WERI-Rb-1 (cell line): ENCODE measurements at places on chromosomes 12 and 14.

- DNase-seq, result no peak
Observed at GRCh38 chr12:125065919-125066570, 810 bp downstream of the AACS start.

DNA sequence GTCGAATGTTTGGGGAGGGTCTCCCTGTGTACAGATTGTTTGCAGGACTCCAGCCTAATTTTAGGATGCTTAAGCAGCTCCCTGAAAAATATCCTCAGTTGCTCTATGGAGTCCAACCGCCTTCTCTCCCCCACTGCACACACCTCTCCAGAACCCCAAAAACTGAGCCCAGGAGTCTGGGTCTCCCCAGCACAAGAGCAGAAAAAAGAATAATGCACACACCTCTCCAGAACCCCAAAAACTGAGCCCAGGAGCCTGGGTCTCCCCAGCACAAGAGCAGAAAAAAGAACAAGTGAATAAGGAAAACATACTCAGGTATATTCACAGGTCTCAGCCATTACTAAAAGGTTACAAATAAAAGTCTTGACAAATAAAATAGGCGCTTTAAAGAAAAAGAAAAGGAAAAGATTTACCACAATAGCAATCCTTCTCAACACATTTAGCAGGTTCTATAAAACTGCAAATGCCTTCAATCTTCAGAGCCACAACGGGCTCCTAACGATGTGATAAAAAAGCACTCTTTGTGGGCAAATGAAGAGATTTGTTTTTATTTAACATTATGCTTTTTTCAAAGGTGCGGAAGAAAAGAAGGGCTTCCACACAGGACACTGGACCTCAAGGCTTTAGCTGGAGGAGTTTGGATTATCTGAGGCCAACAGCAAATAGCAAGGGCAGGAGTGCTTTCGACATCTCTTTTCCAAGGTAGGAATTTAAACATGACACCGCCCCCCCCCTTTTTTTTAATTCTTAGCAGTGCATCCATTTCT is 8.2 kb downstream of the BCL11B start:
- DNase-seq, result no peak

GRCh38 chr14:22986508-22987054 is 4.2 kb upstream of the AJUBA start:
- peak; percentile 85 for DNase-seq

DNA sequence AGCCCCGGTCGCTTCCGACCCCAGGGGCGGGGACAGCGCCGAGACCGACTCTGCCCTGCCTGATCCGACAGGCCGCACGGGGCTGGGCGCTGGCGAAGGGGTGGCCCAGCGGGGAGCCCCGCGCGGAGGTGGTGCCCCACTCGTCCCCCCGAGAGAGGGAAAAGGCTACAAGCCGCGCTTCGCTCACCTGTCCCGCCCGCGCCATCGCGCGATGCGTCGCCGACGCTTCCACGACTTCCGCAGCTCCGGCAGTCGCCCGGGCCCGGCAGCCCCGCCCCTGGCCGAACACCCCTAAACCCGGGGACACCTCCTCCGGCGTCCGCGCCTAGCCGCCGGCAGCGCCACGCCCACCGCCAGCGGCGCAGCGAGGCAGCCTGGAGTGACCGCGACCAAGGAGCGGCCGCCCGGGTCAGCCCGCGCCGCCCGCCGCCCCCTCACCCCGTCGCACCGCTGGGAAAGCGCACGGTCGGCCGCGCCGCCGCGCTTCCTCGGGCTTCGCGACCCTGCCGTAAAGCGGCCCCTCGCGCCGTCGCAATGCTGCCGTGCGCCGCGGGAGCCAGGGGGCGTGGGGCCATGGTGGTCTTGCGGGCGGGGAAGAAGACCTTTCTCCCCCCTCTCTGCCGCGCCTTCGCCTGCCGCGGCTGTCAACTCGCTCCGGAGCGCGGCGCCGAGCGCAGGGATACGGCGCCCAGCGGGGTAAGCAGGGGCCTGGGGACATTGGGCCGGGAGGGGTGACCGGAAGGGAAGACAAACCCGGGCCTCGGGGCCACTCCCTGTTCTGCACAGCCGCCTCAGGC is at the start of the genes BAG5 and COA8:
TSS of gene BAG5 (minus strand) at position 229 of the 797 bp plus-strand sequence. CDS start 1,493 bp downstream, outside the sequence.
TSS of gene COA8 (plus strand) at position 532 of the 797 bp plus-strand sequence. CDS start at position 574, 42 bp downstream.
- peak; percentile 92 for DNase-seq

DNA sequence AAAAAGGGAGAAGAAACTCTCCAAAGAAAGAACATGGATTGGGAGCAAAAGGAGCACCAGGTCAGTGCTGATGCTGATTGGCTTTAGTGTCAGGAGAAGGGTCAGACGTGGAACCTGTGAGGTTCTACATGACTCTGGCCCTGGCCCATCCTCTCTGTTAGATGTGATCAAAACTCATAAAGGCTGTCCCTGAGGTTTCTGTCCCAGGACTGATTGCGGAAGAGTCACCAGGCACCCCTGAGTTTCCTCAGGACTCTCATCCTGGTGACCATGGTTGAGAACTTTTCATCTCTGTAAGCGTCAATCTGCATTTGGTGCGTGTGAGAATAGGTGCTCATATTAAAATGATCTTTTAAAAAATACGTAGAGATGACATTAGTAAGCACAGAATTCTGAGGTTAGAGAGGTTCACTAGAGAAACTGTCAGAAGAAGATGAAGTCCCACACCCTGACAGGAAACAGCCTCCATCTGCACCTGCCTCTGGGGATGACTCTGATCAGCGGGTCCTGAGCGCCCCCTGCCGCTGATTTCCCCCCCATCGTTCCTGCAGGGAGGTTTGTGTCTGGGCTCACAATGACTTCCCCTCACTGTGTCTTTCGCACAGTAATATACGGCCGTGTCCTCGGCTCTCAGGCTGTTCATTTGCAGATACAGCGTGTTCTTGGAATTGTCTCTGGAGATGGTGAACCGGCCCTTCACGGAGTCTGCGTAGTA is 741.8 kb downstream of the TMEM121 start:
- peak; percentile 20 for DNase-seq

DNA sequence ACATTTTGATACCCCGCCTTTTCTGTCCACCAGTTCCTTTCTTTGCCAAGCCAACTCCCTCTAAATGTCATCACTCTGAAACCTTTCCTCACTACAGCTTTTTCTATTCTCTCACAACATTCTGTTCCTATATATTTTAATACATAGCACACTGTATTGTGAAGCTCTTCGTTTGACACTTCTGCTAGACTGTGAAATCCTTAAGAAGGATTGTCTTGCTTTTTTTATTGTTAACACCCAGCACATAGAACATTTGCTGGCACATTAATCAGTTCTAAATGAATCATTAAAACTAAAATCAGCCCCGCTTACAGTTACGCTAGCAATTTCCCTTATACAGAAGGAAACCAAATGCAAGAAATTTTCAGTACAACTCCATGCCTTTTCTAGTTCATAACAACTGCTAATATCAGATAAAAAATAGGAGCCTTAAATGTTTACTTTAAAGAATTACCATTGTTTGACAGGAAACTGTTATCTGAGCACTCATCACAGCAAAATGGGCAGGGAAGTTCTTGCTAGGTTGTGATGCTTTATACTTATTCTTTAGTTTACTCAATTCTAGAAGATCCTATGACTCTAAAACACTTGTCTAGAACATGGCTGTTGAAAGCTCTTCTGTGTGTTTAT is 93.5 kb downstream of the PPP1R12A start:
- no peak for DNase-seq

- DNase-seq, result no peak
Observed at GRCh38 chr14:71583194-71583593, 349.0 kb upstream of the RGS6 start.

DNA sequence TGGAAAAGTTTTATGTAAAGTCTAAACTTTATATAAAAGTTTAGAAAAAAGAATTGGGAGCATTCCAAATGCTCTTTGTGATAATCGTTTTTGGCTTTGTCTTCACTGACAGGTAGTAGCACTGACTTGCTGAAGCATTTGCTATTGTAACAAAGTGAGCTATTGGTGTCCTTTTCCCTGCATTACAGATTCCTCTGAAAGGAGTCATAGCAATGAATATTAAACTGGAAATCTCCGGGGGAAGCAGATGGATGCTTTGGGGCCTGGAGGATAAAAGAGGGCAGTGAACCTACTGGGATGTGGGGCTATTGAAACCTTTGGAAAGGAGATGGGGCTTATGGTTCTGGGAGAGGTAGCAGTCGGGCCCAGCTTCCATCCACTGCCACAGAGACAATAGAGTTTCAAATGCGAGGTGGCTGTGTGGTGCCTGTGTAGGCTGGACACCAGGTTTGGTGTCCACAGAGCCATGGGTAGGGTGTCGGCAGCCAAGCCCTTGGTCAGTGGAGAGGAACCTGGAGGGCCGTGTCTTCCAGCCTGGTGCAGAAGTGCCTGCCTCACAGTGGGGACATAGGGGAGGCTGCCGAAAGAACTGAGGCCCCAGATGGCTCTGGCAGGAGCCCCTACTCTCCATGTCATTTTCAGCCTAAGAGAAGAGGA is 10.1 kb downstream of the GSG1 start:
- DNase-seq, result peak; percentile 76

GRCh38 chr12:31662176-31662849 is 2.8 kb downstream of the ETFBKMT start:
- no peak for DNase-seq

DNA sequence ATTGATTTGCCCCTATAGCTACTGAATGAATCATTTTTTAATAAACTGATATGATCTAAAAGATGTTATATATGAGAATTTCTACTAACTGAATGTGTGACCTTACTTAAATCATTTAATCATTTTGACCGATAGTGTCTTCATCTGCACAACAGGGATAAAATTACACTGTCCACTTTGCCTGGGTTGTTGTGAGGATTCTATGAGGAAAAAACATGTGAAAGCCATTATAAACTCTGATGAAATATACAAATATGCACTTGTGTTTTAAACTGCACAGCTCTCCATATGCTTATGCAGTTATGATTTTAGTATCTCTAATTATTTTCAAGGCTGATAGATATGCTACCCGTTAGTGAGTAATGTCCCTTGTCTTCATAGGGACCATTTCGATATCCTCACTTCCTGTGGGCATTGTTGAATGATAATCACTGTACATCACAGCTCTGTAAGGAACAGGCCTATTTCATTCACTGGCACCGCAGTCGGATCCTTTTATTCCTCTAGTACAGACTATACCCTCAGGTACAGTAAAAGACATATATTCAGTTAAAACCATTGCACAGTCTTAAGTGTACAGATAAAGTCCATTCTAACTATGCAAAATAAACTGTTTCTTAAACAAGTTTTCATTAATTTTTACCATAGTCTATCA is 88.7 kb upstream of the RAP1B start:
- no peak for DNase-seq

GRCh38 chr12:22268973-22269372 is 65.5 kb downstream of the ST8SIA1 start:
- DNase-seq, result no peak

DNA sequence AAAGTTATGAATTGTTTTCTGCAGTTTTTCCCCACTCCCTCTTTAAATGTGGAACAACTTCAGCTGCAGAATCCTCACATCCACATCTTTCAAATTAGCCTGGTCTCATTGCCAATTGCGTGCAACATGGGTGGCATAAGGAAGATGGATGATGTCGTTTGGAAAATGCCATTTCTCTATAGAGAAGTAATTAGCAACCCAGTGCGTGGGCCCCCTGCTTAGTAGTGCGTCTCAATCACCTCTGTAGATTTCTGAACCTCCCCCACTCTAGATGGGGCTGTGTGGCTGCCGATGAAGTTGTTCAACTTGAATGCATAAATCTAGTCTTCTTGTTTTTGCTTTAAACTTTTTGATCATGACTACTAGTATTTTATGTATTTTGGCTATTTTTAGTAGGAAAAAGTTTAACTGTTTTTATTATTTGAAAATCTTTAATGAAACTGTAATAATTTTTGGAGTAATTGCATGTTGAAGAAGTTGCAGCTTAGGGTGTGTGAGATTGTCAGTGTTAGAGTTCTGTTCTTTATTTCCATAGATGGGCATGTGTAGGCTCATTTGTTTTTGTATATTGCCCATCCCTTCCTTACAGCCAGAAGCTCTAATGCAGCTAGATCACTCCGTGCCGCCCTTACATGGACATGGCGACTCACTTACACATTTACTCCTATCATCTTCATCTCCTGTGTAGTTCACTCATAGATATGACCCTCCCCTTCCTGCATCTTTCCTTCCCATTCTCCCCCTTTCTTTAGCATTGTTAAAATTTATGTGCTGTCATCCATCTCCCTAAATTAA is 358.2 kb downstream of the DIO2 start:
- DNase-seq, result no peak

- no peak for DNase-seq
Observed at GRCh38 chr14:102539544-102540314, 30.2 kb upstream of the ANKRD9 start.

GRCh38 chr14:23068789-23069412 is 11.6 kb upstream of the CDH24 start:
- DNase-seq, result peak; percentile 88

GRCh38 chr12:27190761-27191160 is 53.3 kb upstream of the STK38L start:
- DNase-seq, result no peak
